Stimulated activated CD4-positive, alpha-beta T cell treated with anti-CD3 and anti-CD28 coated beads, Interleukin-4, amount 100 ng/mL, for 24 hours (primary cell): ENCODE measurements at places on chromosomes 4 and X.

GRCh38 chrX:101550362-101550750, at the start of gene ARMCX1:
TSS of gene ARMCX1 (plus strand) at chrX:101550547. CDS start at chrX:101552931, 2,384 bp downstream.
- peak; percentile 4 for DNase-seq

DNA sequence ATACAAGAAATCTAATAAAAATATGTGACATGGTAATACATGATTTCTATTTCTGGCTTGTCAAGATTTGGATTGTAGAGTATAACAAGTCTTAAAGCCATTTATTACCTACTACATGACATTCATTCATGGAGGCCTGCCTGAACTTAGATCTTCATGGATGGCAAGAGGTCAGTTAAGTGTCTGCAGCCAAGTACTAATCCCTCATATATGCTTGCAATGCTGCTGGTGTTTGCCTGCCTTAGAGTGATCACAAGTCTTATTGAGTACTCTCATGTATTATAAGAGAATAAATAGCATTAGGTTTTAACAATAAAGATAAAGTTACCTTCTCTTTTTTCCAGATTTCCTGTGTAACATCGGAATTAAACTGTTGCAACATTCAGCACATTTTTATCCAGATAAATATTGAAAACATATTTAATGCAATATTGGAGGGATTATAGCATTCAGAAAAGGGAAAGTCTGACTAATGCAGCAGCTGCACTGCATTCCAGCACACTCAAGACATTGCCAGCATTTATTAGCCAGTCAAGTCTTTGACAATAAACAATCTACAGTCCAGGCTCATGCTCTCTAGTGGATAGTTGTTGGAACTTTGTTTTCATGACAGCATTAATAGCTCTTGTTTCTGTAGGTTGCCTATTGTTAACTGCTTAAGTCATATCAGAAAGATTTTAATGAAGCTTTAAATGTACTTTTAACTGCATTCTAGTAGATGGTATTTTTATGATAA, 737.1 kb downstream of the FAT4 start:
- no peak for DNase-seq

GRCh38 chr4:167117273-167117672, 117.0 kb downstream of the SPOCK3 start:
- no peak for DNase-seq

DNA sequence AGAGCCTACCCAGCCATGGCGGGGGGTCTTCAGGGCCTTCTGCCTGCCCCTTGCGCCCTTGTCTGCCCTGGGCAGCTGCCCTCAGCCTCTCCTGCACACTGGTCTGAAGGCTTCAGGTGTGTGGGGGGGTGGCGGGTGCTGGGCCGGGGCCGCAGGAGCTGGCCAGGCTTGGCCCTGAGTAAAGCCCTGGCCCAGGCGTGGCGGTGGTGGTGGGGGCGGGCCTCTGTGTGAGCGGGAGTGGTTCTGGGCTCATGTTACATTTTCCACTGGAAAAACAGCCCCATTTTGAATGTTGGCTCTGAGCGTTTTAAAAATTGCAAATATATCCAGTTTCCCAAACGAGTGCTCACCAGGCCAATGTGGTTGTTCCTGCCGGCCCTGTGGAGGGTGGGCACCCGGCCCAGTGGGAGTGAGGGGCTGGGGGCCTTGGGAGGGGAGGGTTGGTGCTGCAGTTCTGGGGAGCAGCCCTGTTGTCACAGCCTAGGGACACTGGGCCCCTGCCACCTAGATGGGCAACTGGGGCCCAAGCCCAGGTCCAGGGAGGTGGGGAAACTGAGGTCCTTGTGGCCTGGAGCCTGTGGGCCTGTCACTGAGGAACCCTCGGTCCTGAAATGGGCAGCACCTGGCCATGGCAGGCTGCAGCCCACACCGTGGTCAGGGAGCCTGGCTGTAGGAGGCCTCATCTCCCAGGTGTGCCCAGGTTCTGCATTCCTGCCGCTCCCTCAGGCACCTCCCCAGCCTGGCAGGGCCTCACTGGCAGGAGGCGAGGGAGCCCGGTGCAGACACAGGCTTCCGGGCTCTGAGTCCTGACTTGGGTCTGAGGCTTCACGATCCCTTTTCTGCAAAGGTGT, 28.3 kb downstream of the FGFRL1 start:
- DNase-seq = no peak

- no peak for DNase-seq
Measured at GRCh38 chr4:157932936-157933335, 239.9 kb downstream of the GASK1B start.

GRCh38 chr4:160276785-160277325, 1174.0 kb downstream of the RAPGEF2 start:
- DNase-seq = no peak

DNA sequence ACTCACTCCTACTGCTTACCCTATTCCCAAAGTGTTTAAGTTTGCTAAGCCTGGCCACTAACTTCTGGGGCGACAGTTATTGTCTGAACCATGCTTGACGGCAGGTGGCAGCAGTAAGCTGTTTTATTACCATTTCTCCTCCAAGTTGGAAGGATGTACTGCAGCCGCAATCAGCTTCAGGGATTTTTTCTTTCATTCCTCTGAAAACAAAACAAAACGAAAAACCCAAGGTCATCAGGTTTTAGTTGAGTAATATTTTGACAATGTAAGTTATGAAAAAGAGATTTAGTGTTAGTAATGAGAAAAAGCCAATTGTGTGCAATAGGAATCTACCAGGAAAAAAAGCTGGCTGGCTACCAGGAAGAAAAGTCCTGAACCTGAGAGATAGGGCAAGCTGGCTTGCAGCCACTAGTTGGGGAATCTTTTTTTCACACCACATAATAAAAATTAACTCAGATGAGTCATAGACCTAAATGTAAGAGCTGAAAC, 13.2 kb upstream of the RAB9B start:
- peak; percentile 56 for DNase-seq

DNA sequence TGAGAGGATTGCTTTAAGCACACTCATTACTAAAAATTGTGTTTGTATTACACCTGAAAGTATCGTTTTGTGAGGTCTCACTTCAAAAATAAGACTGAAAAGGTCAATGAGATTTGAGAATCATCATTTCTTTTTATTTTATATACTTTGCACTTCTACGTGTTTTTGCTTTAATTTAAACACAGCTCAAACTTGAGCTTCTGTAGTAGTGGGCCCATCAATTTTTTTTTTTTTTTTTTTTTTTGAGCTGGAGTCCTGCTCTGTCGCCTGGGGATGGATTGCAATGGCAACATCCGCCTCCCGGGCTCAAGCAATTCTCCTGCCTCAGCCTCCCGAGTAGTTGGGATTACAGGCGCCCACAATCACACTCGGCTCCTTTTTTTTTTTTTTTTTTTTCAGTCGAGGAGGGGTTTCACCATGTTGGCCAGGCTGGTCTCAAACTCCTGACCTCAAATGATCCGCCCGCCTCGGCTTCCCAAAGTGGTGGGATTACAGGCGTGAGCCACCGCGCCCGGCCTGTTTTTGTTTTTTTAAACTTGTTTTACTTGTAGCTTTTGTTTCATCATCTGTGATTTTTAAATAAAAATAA, 1.5 kb downstream of the GSTCD start:
- no peak for DNase-seq

- no peak for DNase-seq
Measured at GRCh38 chr4:105767579-105767978, 59.0 kb downstream of the GSTCD start.

DNA sequence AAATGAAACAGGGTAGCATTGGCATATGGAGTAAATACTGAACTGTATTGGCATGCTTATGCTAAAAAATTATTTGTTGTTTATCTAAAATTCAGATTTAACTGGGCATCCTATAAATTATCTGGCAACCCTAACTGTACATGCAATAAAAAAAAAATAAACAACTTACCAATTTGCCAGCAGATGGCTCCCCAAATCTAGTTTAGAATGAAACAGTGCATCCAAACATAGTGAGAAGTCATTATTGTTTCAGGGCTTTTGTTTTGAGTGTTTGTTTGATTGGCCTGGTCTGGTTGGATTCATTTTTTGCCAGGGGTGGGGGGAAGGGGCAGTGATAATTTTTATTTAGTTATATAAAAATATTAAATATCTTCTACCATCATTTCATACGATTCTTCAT, 12.8 kb upstream of the NSUN7 start:
- DNase-seq = no peak

DNA sequence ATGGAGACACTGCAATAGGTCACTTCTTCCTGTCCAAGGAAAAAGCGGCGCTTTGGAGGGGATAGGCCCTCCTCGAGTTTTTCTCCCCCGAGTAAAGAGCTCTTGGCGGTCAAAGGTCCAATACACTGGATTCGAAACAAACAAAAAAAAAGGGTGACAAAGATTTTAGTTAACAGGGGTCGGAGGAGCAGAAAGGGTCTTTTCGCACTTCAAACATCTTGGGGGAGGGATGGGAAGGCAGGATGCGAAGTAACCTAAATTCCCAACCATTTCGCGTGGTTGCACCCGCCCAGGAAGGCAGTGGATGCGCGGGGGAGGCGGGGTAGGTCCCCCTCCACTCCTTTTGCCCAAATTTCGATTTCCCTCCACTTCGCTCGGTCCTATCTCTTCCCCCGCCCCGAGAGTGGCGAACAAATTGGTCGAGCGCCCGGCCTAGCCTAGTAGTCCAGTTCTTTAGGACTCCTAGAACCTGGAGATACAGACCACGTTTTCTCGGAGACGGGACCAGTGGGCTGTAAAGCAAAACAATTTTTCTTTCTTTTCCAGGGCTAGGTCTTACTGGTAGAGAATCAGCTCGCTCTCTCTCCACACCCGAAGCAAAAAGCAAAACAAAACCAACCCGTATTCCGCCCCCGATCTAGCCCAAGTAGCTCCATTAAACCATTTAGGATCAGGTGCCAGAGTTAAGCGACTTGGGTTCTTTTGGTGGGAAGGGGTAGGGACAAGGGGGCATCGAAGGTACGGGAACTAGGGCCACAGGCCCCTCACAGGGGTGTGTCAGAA, 2.0 kb upstream of the STAG2 start:
- peak; percentile 7 for DNase-seq

- no peak for DNase-seq
Measured at GRCh38 chr4:40555176-40555900, 74.3 kb downstream of the RBM47 start.

- no peak for DNase-seq
Measured at GRCh38 chr4:15883610-15884243, 54.8 kb downstream of the FGFBP1 start.

- no peak for DNase-seq
Measured at GRCh38 chrX:152428596-152428995, 22.5 kb downstream of the GABRA3 start.

GRCh38 chr4:13922873-13923645, 295.5 kb upstream of the BOD1L1 start:
- DNase-seq = no peak

GRCh38 chrX:110402850-110403221, 44.2 kb downstream of the RTL9 start:
- DNase-seq = no peak

GRCh38 chr4:137333031-137333430, 199.3 kb downstream of the PCDH18 start:
- DNase-seq = no peak

DNA sequence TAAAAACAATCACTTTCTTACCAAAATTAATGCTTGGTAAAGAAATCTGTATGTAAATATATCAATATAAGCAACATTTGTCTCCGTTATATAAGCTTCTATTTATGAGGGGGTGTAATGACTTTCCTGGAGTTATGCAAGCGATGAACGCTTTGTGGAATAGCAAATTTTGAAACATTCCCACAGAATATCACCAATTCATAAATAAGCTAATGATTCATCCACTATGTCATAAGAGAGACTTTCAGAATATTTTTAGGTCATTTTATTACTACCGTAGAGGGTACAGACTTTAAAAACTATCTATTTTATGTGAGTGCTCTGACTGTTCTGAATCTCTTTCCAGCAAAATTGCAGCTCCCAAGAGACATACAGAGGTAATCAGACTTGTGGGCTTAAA, 179.5 kb upstream of the FTHL17 start:
- no peak for DNase-seq

DNA sequence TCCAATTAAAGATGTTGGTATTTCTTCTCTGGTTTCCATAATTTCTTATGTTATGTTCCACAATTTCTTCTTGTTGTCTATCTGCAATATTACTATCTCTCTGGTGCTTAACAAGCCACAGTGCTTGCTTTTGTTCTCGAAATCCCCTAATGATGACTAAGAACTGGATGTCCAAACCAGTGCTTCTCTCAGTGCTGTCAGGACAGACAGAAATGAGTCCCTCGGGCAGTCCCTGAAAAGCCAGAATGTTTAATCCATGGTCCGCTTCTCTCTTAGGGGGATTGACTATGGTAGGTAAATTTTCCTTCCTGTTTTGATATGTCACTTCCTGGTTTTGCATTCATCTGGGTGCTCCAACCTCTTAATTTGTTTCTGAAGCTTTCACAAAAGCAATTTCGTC, 321.6 kb upstream of the PCDH10 start:
- DNase-seq = no peak

DNA sequence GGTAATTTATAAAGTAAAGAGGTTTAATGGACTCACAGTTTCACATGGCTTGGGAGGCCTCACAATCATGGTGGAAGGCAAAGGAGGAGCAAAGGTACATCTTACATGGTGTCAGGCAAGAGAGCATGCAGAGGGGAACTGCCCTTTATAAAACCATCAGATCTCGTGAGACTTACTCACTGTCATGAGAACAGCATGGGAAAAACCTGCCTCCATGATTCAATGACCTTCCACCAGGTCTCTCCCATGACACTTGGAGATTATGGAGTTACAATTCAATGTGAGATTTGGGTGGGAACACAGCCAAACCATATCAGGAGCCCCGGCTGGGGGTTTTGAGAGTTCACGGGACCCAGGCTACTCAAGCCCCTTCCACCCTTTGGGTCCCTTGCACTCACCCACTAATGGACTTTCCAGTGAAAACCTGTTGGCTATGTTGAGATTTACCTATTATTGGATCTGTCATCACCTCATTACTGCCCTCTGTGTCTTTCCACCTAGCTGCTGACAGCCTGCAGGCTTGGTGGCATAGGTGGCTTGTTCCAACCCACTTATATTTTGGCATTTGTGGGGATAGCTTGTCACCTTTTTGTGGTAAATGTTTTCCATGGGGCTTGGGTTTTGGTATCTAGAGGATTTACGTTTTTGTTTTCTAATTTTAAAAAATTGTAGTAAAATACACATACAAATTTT, 24.0 kb downstream of the IGFBP7 start:
- no peak for DNase-seq

GRCh38 chr4:168449719-168450452, 30.4 kb downstream of the DDX60L start:
- DNase-seq = peak; percentile 14

DNA sequence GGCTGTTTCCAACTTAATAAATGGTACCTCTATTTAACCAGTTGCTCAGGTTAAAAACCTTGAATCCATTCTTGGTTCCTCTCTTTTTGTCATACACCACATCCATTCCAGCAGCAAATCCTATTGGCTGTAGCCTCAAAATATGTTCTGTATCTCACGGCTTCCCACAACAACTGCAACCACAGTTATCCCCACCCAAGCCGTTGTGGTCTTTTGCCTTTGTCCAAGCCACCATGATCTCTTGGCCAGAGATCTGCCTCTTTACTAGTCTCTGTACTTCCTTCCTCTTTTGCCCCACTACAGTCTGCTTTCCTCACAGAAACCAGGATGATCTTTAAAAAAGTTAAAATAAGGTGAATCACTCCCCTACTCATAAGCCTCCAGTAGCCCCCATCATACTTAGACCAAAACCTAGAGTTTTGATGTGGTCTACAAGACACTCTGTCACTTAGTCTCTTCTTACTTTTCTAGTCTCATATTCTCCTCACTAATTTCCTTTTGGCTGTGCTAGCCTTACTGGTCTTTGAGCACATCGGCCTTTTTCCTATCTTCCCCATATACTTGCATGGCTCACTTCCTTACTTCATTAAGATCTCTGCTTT, 10.3 kb downstream of the MAOA start:
- DNase-seq = no peak

- DNase-seq = no peak
Measured at GRCh38 chr4:77619408-77619807, 13.8 kb downstream of the CXCL13 start.

GRCh38 chrX:13732246-13733067, 2.0 kb downstream of the TRAPPC2 start:
- DNase-seq = no peak
